OCI-M1 (cell line): ENCODE measurements at places on chromosomes 2 and 18.

GRCh38 chr18:58077329-58077728, 33.3 kb downstream of the NEDD4L start:
- DNase-seq, result no peak

GRCh38 chr2:105712981-105713596, 31.6 kb upstream of the NCK2 start:
- peak; percentile 28 for DNase-seq

GRCh38 chr2:59277671-59278070, 1036.5 kb upstream of the FANCL start:
- DNase-seq, result no peak

GRCh38 chr2:1677821-1678165, 66.5 kb downstream of the PXDN start:
- DNase-seq, result no peak

GRCh38 chr2:43057742-43058725, 168.4 kb downstream of the ZFP36L2 start:
- DNase-seq, result no peak

DNA sequence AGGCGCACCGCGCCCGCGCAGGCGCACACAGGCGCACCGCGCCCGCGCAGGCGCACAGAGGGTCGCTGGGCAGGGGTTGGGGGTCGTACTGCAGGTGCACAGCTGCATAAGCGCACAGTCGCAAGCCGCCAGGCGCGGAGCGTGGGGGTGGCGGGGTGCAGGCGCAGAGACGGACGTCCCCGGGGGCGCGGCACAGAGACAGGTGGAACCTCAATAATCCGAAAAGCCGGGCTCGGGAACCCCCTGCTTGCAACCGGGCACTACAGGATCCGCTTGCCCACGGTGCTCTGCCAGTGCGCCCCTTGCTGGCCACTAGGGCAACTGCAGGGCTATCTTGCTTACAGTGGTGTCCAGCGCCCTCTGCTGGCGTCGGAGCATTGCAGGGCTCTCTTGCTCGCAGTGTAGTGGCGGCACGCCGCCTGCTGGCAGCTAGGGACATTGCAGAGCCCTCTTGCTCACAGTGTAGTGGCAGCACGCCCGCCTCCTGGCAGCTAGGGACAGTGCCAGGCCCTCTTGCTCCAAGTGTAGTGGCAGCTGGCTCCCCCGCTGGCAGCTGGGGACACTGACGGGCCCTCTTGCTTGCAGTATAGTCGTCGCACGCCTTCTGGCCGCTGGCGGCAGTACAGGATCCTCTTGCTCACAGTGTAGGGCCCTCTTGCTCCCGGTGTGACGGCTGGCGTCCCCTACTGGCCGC, 34.9 kb downstream of the FAM110C start:
- peak; percentile 66 for DNase-seq

GRCh38 chr2:96499061-96499960, 5.8 kb downstream of the NEURL3 start:
- DNase-seq, result no peak

GRCh38 chr2:31087491-31087890, 50.7 kb downstream of the GALNT14 start:
- DNase-seq, result no peak

DNA sequence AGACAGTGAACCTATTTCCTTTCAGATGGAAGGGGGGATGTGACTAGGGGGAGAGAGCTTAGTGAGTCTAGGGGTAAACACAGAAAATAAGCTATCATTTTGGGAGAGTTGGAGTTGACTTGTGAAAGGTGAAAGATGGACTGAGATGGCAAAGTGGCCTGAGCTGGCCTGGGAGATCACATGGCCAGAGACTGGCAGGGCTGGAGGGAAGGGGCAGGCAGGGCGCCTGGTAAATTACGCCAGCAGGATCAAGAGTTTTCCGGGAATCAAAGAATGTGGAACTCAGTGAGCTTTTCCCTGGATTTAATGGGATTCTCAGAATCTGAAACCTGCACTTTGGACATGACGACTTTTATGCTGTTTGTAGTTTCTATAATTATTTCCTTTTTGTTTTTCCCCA, 841 bp upstream of the CFAP65 start:
- no peak for DNase-seq

DNA sequence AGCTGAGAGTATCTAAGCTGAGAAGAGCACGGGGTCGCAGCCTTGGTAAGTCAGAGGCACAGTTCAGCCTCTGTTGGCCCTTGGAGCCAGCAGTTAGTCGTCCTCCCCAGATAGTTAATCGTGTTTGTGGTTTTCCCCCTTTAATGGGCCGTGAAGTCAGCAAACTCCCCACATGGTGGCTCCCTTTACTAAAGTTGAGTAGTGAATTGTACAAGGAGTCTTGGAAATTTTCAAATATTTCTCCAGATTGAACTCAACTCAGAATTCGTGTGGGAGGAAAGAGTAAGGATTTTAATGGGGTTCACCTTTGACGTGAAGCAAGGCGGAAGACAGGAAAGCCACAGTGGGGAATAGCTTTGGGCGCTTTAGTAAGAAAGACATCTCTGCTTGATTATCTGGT, 2.4 kb upstream of the ADCYAP1 start:
- DNase-seq, result peak; percentile 61

GRCh38 chr2:94996305-94997100, 29.0 kb upstream of the MAL start:
- no peak for DNase-seq

DNA sequence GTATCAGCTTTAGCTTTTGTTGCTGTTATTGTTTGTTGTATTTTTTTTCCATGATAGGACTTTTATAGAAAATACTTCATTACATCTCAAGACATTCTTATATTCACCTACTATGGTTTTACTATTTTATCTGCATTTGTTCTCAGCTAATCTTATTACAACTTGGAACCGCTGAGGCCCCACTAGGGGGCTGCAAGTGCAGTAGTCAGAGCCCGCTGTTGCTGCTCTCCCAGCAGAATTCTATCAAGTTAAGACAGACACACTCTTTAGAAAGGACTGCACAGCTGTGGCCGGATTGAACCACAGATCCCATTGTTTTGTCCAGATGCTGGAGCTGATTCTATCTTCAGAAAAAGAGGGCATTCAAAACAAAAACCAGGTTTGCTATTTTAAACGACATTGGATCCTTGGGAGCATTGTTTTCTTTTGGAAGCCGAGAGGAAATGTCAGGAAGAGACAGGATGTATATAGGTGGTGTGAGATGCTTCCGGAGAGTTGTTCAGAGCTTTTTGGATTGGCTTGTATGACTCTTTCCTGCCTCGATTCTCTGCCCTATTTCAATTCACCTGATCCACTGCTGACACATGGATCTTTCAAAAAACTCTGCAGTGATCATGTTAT, 105.7 kb upstream of the GAREM1 start:
- DNase-seq, result peak; percentile 46

GRCh38 chr18:48310353-48310752, 98.8 kb downstream of the ZBTB7C start:
- DNase-seq, result no peak

DNA sequence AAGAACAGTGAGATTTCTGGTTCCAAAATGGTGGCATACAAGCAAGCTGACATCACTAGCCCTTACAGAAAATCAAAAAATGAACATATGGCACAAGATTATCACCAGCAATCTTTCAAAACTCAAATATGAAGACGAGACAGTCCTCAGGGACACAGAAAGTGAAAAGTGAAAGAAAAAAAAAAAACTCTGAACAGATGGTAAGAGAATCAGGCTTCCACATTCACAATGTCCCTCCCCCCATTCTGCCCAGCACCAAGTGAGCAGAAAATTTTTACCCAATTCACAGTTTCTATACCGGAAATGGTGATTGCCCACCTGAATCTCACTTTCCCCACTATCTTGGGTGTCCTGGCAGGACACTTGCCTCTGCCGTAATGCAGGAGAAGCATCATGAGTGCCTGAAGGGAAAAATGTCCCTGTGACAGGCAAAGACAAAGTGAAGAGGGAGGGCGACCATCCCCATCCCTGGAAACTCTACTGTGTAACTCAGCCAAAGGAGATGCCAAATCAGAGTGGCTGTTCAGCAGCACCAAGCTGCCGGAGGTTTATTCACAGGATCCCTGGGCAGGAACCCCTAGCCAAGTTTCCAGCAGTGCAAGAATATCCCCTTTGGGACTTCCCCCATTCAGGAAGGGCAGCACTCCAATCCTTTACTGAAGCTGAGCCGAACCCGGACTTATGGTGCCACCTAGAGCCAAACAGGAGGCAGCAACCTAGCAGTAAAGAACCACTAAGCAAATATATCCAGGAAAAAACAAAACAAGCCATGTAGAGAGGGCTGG, 312.2 kb downstream of the LRATD1 start:
- peak; percentile 30 for DNase-seq

DNA sequence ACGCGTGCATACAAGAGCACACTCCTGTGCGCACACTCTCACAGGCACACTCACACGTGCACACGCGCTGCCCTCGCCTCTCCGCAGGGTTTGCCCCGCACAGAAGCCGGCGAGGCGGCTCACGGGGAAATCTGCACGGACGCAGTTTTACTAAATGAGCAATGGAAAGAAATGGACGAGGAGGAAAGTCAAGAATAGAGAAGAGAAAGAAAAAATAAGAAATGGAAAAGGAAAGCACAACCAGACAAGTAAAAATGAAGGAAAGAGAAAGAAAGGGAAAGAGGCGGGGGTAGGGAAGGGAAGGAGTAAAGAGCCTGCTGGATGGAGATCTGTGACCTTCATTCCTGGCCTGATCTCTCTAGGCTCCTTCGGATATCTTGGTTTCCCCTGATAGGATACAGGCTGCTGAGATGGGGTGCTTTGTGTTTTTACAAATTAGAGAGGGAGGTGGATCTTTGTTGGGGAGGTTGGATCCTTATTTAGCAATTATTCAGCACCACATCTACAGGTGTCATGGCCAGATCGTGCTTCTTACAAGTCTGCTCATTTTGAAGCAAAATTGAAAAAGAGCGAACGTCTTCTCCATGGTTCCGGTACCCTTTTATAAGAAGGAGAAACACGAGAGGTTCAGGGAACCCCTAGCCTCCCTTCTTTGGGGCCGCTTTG, 693 bp upstream of the LRP2 start:
- DNase-seq, result no peak

DNA sequence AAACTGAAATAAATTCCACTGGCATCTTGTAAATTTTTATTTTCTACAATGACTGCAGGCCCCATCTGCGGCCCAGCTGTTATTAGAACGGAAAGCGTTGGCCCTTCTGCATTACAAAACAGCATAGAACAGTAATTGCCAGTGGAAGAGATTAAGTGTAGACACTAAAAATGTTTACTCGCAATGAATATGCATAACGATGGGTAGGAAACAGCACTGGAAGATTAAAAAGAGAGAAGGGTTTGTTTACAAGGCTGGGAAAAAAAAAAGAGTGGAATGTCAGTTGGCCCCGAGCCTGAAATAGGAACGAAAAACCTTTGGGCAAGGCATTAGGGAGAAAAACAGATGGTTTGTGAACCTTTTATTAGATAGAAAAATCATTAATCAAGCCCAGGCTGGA, 275.9 kb upstream of the TCF4 start:
- DNase-seq, result no peak

- DNase-seq, result no peak
Observed at GRCh38 chr2:239184179-239184578, 216.6 kb downstream of the HDAC4 start.

- no peak for DNase-seq
Observed at GRCh38 chr18:9429662-9429993, 45.7 kb upstream of the RALBP1 start.
